ENCODE measurements at places on chromosomes 1 and 21.
A peak's percentile ranks its signal among the peaks of the same experiment; 100 is the strongest.

DNA sequence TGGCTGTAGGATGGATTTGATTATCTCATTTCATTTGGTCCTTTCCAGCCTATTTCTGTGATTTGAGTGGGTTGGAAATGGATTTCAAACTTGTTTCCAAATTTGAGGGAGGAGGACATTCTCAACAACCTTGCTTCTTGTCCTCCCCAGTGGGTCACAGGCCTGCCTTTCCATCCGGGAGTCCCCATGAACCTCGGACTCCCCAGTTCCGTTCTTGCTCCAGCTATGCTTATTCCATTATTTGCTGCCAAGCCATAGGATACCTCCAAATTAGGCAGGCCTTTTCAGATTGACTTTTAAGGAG lies 97.8 kb downstream of the DUSP10 start:
- no peak for DNase-seq

DNA sequence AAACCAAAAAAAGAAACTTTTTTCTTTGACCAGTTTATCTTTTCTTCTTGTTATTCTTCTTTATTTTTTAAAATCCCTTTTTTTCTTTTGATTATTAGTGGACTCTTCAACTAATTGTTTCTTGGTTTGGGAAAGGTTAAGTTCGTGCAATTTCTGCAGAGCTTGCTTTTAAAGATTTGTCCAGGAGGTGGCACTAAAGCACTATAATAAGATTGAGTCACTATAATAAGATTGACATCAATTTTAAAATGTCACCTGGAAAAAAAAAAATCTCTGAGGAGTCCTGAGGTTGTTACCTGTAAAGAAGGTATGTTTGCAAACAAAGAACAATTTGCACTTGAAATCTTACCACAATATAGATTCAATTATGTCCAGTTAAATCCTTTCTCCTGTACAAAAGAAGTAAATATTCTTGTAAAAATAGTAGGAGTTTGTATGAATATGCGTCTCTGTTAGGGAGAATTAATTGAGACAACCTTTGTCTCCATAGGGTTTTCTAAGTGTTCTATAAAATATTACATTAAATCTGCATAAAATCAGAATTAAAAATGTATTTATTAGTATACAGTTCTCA lies 166.7 kb downstream of the ADGRL4 start:
- DNase-seq = no peak

DNA sequence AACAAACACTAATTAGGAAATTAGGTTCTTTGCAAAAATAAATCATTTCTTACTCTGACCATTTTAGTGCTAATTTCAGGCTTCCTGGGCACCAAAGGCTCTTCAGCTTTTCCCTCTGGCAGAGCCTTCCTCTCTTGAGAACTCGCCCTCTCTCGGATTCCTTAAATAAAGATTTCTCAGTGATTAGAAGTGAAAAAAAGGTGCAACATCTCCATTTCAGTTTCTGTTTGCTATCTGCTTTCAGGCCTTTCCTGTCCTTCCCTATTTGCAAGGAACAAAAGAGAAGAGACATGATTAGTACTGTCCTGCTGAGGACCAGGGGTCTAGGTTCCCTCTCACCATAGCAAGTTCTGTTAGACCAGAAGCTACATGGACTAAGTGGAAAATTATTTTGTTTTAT lies 27.8 kb upstream of the CACYBP start:
- no peak for DNase-seq

DNA sequence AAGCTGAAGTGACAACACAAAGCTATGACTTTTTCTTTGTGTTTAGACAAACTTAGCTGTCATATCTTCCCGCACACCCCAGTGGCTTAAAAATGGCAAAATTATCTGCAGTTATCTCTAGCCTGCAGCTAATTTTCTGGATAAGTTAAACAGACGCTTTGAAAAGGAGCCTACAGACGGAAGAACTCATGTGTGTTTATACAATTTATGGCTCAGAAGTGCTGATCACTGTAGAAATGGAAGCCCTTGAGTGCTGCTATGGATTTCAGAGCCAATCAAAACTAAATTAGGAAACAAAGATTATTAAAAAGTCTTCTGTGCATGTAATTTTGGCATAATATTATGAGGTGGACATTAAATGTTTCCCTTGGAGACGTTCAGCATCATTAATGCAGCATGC lies 11.6 kb downstream of the NTNG1 start:
- no peak for DNase-seq

DNA sequence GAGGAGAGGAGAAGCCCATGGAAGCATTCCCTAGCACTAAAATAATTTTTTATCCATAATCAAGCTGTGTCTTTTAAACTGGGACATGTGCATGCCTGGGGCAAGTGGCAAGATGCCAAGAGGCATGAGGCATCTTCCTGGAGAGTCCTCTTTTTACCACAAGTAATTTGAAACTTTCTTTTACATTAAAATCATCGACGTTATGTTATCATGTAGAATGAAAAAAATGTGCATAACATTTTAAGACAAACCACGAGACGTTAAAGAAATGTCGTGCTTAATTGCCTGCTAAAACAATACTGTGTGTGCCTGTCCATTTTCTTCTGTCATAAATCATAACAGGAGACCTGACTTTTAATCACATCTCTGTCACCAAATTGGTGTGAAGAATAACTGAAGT lies 1.5 kb downstream of the STYXL2 start:
- DNase-seq = peak; percentile 64

- no peak for DNase-seq
These were observed 38.1 kb upstream of the SLAMF9 start for GRCh38 chr1:159992161-159992560.

DNA sequence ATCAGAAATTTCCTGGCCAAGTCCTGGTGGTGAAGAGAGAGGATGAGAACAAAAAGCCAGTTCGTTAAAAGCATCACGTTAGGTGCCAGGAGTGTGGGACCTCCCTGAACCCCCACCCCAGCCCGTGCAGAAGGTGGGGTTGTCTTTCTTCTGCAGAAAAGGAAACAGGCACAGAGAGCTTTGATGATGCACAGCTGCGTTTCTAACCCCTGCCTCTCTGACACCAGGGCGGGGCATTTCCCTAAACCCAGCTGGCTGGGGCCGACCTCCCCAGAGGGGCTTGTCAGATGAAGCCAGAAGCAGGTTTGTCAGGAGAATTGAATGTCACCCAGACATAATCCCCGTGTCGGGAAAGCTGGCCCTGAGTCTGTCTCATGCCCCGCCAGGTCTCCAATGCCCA lies 189.3 kb upstream of the EDN2 start:
- no peak for DNase-seq
